ENCODE measurements at places on chromosomes 2 and 18.
A peak's percentile ranks its signal among the peaks of the same experiment; 100 is the strongest.

DNA sequence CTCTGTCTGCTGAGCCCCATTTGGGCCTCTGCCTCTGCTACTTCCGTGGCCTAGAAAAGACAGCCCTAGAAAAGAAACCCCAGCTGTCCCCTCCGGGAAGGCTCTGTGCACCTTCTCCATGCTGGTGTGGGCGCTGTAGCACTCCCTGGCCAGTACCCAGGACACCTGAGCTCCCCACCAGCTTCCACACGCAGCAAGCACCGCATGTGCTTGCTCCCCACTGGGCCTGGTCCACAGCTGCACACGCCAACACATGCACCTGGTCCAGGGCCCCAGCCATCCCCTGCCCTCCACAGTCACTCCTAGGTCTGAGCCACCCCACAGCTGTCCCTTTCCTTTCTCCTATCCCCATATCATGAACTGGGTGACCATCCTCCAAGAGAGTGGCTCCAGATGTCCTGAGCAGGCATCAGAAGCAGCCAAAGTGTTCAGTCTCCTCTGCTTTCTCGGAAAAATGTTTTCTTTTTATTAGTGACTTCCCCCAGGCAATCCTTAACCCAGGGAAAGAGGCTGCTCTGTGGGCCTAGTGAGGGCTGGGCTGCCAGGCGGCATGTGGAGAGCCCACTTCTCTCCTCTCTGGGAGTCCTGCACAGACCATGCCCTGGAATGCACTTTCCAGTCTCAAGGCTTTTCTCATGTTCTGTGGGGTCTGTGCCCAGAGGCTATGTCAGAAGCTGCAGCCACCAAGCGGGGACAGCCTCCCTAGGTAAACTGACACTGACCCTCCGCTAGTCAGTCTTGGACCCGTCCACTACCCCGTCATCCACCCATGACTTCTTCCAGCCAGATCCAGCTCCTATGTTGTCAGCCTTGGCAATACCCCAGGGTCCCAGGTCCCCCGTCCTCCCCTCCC lies 133.7 kb downstream of the KLHL29 start:
- no peak for DNase-seq

DNA sequence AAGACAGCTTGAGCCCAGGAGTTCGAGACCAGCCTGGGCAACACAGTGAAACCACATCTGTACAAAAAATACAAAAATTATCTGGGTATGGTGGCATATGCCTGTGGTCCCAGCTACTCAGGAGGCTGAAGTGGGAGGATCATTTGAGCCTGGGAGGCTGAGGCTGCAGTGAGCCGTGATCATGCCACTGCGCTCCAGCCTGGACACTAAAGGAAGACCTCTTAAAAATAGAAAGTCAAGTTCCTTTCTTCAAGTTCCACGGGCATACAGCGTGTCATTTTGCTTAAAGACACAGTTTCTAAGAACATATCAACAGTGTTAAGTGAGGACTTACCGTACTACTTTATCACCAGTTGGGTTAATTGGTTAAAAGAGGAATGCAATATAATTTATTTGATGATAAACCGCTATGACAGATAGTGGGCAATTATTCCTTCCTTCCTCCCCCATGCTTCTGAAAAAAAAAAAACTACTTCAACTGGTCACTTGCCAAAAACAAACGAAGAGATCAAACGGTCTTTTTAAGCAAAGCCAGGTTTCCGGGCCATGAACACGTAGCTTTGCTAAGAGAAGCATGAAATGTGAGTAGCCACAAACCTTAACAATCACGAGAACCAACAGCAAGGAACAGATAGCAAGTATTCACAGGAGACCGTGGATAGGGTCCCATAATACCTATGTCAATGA lies 21.4 kb downstream of the AP1S3 start:
- DNase-seq, result no peak

- DNase-seq, result peak; percentile 67
These were observed 37.4 kb upstream of the RAPGEF4 start for GRCh38 chr2:172698041-172698863.

DNA sequence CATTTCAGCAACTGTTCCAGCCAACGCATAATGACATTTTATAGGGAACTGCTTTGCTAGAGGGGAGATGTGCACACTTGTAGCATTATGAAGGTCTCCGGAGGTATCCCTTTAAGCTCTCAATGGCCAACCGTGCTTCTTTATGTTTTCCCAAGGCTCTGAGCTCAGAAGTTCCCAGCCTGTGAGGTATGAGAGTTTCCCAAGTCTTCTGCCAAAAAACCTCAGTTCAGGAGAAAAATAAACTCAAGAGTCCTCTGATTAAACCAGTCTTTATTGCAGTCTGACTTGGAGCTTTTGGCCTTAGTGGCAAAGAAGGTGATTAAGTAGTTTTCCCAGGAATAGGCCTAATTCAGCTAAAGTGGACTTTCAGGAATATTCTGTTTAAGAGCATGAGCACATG lies 35.4 kb upstream of the ZNF532 start:
- no peak for DNase-seq

DNA sequence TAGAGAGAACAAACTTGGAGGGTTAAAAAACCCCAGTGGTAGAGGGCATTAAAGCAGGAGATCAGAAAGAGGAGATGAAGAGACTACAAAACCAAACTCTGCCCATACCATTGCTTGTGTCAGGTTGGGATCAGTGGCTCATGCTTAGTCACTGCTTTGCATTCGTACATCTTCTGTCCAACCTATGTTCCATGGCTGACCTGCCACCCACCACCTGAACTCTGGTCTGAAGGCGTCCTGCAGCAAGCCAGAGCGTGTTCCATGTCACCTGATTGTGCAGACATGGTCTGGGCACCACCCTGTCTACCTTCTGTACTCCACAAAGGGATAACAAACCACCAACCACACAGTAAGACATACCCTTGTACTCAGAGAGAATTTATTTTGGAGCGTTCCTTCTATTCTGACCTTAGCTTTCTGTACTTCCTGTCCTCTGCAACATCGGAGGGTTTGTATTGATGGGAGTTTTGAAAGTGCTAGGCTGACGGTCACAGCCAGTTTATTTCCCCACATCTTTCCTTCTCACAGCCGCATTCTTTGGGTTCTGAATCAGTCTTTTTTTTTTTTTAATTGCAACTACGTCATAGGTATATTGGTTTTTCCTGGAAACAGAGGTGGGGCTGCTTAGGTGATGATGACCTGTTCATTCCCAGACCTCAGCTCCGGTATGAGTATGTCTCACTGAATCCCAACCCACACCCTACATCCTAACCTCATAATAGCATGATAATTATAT lies 88.3 kb downstream of the SOWAHC start:
- DNase-seq, result no peak

GRCh38 chr2:81542119-81542518 lies 1237.6 kb upstream of the LRRTM1 start:
- DNase-seq, result no peak
